ENCODE measurements at places on chromosomes 1 and 21. TPM values are rescaled to one million over a fixed set of nuclear protein-coding genes. Genes with fewer than 3 reads are reported as not detected.

The OR2T6 gene
- total RNA-seq = not detected

The TAL1 gene
- not detected for total RNA-seq

The COL6A1 gene
- total RNA-seq = 10.2 TPM

The IGSF3 gene
- total RNA-seq = 33.9 TPM
